ENCODE measurements at places on chromosomes 2 and 18.

- no peak for DNase-seq
Observed at GRCh38 chr18:76823587-76824011, 1.2 kb downstream of the ZNF236 start.

GRCh38 chr2:44233450-44234128 is 41.7 kb upstream of the SLC3A1 start:
- DNase-seq, result no peak

- DNase-seq, result no peak
Observed at GRCh38 chr2:6068429-6068828, 376.2 kb downstream of the SOX11 start.

DNA sequence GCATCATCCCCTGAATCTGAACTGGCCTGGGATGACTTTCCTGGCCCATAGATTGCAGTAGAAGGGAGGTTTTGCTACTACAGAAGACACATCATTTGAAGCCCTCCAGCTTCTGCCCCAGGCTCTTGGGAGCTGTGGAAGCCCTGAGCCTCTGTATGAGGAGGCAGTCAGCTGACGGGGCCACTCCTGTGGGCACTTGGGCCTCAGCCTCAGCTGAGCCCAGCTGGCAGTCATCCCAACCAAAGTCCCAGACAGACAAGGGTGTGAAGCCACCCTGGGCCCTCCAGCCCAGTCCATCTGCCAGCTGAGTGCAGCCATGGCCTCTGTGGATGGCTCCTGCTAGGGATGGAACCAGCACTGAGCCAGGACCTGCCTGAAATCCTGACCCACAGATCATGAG is 502.3 kb upstream of the HS6ST1 start:
- DNase-seq, result no peak

GRCh38 chr2:80128080-80128479 is 176.5 kb downstream of the LRRTM1 start:
- DNase-seq, result no peak

DNA sequence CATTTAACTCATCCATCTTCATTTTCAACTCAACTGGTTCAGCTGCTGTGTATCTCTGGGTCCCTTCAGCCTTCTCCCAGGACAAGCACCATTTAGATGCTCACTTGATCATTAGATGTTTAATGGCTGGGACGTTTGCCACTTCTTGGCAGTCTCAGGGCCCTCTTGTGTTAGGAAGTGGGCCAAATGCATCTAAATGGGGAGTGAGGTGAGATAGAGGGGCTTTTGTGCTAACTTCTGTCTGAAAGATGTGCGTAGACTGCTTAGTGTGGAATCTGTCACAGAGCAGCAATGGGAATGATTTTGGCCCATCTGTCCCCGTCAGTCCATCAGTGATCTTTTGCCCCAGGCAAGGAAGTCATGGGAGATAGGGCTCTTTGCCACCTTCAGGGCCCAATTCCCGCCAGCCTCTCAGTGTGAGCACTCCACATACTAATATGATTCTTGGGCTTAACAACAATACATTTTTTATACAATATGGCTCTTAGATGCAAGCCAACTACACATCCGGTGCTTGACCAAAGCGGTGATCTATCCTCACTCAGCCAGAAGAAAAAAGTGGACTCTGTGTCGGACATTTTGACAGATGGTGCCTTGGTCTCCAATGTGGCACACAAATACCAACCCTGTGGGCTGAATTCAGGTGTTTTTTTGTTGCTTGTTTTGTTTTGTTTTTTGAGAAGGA is 95.7 kb upstream of the EPC2 start:
- DNase-seq, result no peak

DNA sequence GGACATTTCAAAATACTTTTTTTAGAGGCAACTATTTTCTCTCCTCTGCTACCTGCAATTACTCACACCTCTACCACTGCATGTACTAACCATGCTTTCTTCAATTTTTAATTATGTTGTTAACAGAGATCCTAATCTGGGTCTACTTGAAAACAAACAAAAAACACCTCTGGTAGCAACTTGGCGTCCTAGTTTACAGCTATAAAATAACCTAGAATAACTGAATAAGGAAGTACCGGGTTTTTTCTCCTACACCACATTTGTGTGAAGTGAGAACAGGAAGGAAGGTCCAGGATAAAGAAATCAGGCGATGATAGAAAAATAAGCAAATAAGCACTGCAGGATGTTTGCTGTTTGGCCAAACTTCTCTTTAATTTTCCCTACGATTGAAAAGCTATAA is 633.5 kb downstream of the LRP1B start:
- no peak for DNase-seq

- no peak for DNase-seq
Observed at GRCh38 chr18:56569416-56569815, 69.0 kb downstream of the TXNL1 start.

DNA sequence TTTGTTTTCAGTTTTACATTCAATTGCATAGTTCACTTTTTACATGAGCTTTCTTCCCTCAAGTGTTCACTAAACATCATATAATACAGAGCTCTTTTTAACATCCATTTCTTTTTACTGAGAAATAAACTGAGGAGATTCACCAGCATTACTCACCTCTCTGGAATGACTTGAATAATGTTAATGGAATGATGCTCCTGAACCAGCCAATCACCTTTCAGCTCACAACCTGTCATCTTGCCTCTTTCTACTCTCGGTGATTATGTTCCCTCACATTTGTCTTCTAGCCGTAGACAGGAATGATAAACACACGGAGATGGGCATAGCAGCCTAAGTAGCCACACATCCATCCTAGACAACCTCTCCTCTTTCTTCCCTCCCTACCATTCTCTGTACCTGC is 301.7 kb downstream of the PAX3 start:
- DNase-seq, result peak; percentile 53

DNA sequence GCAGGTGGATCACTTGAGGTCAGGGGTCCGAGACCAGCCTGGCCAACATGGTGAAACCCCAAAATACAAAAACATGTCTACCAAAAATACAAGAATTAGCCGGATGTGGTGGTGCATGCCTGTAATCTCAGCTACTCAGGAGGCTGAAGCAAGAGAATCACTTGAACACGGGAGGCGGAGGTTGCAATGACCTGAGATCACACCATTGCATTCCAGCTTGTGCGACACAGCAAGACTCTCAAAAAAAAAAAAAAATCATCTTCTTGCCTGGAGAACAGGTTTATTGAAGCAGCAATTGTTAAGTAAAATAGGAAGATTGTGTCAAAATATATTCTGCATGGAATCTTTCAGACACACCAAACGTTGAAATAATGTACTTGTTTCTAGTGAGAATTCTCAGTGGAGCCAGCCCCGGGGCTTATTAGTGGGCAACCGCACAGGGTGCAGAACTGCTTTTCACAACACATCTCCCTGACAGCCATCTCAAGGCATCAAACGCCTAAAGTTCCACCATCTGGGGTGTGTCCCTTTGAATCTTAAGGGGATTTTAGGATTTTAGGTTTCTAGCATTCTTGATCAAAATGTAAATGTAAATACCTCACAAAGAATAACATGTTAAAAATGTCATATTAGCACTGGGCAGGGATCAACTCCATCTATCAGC is 28.6 kb upstream of the PPP4R1 start:
- no peak for DNase-seq

Measured in GM04504 (cell line).